ENCODE measurements at places on chromosomes 4 and X.
A peak's percentile ranks its signal among the peaks of the same experiment; 100 is the strongest.

- no peak for DNase-seq
Observed at GRCh38 chr4:176957353-176958118, 164.8 kb upstream of the VEGFC start.

DNA sequence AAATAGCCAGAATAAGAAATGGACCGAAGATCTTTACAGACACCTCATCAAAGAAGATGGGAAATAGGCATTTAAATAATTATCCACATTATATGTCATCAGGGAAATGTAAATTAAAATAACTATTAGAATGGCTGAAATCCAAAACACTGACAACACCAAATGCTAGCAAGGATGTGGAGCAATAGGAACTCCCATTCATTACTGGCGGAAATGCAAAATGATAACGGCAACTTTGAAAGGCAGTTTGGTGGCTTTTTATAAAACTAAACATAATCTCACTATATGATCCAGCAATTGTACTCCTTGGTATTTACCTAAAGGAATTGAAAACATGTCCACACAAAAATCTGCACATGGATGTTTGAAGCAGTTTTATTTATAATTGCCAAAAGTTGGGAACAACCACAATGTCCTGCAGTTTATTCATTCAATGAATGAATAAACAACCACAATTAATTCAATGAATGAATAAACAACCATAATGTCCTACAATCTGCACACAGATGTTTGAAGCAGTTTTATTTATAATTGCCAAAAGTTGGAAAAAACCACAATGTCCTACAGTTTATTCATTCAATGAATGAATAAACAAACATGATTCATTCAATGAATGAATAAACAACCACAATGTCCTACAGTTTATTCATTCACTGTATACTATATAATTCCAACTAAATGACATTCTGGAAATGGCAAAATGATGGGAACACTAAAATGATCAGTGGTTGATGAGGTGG, 117.6 kb upstream of the PCDH18 start:
- no peak for DNase-seq

DNA sequence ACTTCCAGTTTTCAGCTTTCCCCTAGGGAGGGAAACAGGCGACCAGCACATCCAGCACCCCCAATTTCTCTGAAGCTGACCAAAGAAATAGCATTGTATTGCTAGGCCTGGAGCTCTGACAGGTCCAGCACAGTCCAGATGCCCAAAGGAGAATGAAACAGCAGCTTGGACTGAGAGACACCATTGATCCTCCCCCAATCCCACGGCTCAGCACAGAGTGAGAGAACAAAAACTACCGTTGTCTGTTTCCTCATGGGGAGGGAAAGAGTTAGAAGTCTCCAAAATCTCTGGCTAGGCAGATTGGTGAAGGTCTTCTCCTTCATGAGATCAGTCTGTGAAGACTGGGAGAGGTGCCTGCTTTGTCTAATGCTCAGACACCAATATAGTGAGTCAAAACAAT, 8.6 kb downstream of the TCEAL7 start:
- no peak for DNase-seq

DNA sequence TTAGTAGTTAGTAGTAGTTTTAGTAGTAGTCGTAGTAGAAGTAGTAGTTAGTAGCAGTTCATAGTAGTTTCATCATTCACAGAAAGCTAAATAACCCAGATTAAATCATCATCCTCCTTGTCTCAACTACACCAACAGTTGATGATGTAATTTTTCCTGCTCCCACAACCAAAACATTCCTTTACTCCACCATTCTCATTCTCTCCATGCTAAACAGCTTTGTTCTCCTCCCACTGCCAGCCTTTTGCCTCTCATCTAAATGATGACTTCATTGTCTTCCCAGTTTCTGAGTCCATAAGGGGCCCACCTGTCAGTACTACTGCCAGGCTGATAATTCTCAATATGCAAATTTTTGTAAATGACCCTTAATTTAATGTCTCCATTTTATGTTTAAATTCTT, 68.9 kb downstream of the ARHGAP24 start:
- no peak for DNase-seq

GRCh38 chrX:22912616-22913015, 87.1 kb upstream of the DDX53 start:
- no peak for DNase-seq

DNA sequence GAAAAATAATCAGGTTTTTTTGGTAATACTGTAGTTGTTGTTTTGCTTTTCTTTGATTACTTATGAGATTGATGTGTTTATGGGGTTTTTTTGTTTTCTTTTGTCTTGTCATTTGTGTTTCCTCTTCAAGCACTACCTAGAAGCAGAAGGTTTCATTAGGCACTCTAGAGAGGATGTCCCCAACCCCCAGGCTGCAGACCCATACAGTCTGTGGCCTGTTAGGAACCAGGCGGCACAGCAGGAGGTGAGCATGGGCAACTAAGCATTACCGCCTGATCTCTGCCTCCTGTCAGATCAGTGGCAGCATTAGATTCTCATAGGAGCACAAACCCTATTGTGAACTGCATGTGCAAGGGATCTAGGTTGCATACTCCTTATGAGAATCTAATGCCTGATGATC, 22.9 kb upstream of the NOCT start:
- no peak for DNase-seq

- no peak for DNase-seq
Observed at GRCh38 chr4:186936496-186937375, 213.1 kb upstream of the FAT1 start.

DNA sequence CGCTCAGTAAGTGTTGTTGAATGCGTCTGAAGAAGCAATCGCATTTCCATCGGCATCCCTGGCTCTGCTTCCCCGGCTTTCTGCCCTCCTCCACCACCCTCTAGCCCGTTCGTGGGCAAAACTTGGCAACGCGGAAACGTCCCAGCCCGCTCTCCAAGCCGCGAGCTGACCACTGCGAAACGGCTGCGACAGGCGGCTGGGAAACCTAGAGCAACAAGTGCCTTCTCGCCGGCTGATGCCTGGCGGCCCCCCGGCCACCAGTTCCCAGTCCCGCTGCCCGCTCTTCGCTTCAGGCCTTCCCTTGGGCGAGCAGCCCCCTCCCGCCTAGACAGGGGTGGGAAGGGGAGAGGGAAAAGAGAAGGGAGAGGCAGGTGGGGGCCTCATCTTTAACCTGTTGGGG, 837 bp downstream of the CITED1 start:
- peak; percentile 59 for DNase-seq

GRCh38 chr4:124713185-124713592, 657 bp upstream of the ANKRD50 start:
- DNase-seq: no peak

DNA sequence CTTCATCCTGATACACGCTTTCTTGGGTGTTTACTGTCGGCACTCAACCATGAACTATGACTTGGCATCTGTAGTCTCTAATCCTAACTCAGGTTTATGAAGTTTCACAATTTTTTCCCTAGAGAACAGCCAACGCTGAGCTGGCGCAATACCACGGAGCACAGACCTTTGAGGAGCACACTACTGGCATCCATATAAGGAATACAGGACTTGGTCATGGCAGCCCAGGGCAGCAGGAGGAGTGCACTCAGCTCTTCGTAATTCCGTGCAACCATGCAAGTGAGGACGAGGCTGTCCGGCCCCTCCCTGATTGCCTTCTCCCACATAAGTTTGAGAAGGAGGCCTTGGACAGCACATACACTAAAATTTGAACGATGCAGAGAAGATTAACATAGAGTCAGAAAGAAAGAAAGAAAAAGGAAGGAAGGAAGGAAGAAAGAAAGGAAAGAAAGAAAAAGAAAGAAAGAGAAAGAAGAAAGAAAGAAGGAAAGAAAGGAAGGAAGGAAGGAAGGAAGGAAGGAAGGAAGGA, 41.0 kb upstream of the PDLIM5 start:
- DNase-seq: no peak

DNA sequence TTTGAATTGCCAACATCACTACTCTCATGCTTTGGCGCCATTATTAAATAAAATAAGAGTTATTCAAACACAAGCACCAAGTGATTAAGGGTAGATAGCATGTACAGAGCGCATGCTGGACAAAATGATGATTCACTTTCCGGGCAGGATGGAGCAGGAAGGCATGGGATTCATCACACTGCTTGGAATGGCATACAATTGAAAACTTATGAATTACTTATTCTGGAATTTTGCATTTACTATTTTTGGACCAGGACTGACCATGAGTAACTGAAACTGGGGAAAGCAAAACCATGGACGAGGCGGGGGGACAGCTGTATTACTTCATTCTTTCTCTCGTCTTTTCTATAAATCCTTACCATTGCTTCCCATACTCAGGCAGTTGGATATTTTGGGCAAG, 28.5 kb upstream of the FGF5 start:
- no peak for DNase-seq

DNA sequence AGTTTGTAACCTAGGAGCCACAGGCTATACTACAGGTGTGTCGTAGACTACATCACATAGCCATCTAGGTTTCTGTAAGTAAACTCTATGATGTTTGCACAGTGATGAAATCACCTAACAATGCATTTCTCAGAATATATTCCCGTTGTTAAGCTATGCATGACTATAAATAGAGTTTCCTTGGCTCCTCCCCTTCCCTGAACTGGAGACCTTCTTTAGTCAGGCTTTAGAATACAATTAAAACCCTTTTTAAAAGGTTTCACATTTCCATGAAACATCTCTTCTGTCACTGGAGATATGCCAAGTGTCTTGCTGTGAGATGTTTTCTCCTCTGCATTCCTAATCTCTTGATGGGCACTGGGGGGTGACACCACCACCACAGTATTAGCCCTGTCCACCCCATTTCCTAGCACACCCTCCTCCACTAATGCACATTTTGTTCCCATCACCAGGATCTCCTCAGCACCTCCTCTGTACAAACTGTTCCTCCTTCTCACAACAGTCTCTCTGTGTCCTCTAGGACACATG, 334.6 kb upstream of the CPEB2 start:
- DNase-seq: no peak

GRCh38 chr4:140186651-140187315, 32.8 kb upstream of the MAML3 start:
- no peak for DNase-seq

GRCh38 chr4:185323606-185324005, 72.1 kb downstream of the LRP2BP start:
- DNase-seq: no peak

- DNase-seq: no peak
Observed at GRCh38 chr4:124449881-124450280, 262.7 kb downstream of the ANKRD50 start.

DNA sequence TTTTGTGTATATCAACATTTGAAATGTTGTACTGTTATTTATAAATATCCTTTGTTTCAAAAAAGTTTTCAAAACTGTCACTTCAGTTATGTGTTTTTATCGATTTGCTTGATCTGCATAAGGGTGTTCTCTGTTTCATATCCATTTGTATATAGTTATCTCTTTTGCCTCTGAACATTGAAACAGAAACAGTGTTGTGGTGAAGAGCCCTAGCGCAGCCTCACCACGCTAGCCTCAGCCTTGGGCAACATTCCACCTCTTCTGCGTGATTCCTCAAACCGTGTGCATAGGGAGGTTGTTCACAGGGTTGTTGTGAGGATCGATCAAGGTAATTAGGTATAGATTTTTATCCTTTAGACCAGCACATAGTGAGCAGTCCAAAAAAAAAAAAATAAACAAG, 287.0 kb upstream of the GALNT7 start:
- DNase-seq: no peak

DNA sequence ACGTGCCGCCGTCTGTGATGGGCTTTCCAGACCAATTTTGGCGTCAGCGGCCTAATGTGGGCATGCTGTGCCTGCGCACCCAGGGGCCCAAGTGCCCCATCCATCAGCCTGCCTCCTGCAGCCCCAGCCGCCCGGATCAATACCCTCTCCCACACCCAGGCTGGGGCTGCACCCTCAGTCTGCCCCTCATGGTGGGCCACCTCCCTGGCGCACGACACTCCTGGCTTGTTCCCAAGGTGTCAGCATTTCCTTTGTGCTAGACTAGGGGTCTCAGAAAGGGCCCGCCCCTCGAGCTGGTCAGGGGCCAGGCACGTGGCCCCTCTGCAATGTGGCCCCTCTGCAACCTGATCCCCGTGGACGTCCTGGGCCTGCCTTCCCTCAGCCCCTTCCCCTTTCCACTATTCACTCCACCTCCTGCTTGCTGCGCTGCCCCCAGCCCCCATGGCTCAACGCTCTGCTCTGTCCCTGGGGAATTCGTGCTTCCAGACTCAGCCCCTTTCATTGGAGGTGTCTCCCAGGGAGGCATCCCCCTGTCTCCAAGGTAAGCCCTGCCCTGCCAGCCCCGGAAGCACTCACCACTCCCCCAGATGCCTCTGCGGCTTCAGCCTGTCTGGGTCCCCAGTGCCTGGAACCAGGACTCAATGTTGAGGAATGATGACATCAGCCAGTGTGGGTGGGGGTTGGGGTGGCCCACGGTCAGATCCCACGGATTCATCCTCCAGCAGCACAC, 130.8 kb downstream of the HMX1 start:
- DNase-seq: no peak

DNA sequence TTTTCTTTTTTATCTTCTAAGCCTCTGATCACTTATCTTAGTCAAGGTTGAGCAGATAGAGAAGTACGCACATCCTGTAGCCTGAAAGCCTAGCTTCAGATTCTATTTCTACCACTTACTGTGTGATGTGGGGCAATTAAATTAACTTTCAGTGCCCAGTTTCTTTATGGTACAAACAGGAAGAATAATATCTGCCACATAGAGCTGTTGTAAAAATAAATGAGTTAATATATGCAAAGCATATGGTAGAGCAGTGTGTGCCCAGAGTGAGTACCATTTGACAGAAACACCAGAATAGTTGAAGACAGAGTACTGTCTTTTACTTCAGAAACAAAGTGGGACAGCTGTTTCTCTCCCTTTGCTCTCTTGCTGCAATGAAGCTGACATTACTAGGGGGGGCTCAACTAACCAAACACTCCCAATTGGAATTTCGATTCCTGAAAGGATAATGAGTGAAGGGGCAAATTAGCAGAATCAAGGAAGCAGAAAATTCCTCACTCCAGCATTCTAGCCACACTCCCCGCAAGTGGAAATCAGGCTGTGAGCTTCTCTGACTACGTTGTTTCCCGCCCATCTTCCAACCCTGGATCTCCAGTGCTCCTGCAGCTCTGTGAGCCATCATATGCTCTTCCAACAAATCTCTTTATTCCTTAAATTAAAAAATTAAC, 80.4 kb downstream of the MAPK10 start:
- peak; percentile 78 for DNase-seq

- no peak for DNase-seq
Observed at GRCh38 chr4:74446193-74446868, 1.4 kb downstream of the AREG start.

- no peak for DNase-seq
Observed at GRCh38 chr4:186642530-186642929, 81.1 kb downstream of the FAT1 start.

DNA sequence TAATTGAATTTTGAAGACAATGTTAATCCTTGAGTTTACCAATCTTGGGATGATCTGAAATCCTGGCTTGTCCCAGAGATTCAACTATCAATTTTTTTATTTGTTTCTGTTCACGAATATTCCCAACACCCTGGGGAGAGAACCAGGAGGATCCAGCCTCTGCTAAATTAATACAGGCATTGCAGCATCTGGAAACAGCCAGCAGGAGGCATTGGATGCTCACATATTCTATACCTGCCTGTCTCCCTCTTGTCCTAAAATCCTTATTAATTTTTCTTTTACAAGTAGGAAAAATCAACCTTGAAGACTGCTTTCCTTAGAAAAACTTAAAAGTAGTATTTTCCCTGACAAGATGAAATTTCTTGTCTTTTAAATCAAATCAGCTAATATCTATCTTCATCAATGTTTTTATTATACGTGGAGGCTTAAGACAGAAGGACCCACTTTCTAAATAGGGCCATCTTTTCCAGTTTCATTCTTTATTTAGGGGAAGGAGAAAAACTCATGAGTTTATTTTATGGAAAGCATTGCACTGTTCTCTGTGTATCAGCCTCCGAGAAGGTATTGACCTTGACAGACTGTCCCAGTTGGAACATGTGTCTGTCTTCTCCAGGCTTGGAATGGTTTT, 102.4 kb downstream of the CLNK start:
- peak; percentile 60 for DNase-seq

All from neural progenitor cell (in vitro differentiated cells).